ENCODE measurements at places on chromosomes 6 and 20. TPM values are rescaled to one million over a fixed set of nuclear protein-coding genes. Genes with fewer than 3 reads are reported as not detected.

SRF gene
- total RNA-seq = 33.0 TPM

DNA sequence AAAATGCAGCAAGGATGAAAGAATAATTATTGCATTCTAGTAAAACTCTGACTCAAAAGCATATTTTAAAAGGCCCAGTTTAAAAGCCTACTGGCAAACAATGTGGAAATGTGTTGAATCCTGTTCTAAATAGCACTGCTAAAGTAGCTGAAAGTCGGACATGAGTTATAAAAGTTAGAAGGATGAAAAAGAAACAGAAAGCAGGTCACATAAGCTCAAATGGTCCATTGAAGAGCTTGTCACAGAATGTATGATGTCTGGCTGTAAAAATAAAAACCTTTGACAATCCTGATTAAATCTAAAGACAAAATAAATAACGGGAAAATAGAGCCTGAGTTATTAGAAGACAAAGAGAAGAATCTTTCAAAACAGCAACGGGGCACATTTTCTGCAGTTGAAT, 218.6 kb upstream of the UFL1 start:
- H3K27me3 ChIP-seq = no peaks in the 10 kb centered on the region
- H3K4me1 ChIP-seq = no peaks in the 10 kb centered on the region
- no peak overlapping the region for H3K27ac ChIP-seq
- no peaks in the 10 kb centered on the region for H3K36me3 ChIP-seq
- no peak for DNase-seq

FKBP5 gene
- 25.8 TPM for total RNA-seq

GRCh38 chr6:11066505-11067347, 22.6 kb upstream of the ELOVL2 start:
- H3K27me3 ChIP-seq = no peaks in the 10 kb centered on the region
- H3K36me3 ChIP-seq = no peaks in the 10 kb centered on the region
- H3K4me3 ChIP-seq = no peak overlapping the region
- no peak for DNase-seq
